Epithelial cell of esophagus (primary cell): ENCODE measurements at places on chromosomes 6 and 20.

DNA sequence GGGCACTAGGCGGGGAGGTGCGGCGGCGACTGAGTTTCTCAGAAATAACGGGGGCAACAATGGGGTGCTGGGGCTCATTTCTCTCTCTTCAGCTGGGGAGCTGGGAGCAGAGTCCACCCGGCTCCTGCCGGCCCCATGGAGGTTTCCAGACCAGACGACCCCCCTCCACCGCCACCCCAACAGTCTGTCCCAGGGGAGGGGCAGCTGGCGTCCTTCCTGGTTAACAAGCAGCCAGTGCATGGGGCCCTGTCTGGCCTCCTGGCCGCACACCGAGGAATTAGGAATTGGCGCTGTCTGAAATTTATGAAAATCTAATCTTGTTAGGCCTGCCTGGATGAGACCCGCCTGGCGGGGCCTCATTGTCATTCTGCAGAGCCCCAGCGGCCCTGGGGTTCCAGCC, 42.4 kb downstream of the PMEPA1 start:
- no peak for DNase-seq

DNA sequence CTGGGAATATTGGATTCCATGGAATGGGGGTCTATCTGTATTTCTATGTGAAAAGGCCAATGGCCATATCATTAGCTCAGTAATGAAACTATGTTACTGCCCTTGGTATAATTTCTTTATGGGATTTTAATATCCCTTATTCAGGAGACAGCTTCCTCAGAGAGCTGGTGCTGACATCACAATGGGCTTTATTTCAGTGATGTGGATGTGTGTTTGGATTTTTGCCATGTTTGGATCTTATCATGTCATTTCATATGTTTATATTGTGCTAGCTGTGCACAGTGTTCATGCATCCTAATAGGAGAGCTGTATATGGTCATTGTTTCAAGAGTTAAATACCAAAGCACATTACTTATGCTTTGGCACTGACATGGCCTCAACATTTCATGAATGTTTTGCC, 806.1 kb upstream of the MAP3K7 start:
- no peak for DNase-seq

- no peak for DNase-seq
Observed at GRCh38 chr20:13515291-13515690, 123.4 kb downstream of the TASP1 start.

GRCh38 chr6:72290620-72291019, 331.2 kb upstream of the KCNQ5 start:
- DNase-seq, result no peak

- DNase-seq, result no peak
Observed at GRCh38 chr6:50451826-50452400, 261.4 kb upstream of the TFAP2D start.

- DNase-seq, result no peak
Observed at GRCh38 chr6:3385660-3386151, 71.1 kb downstream of the SLC22A23 start.
